ENCODE measurements at places on chromosomes 3 and 15.

- DNase-seq = no peak
These were observed 412.4 kb downstream of the RAP2B start for GRCh38 chr3:153574445-153574844.

- DNase-seq = no peak
These were observed 77.3 kb upstream of the ATP2B2 start for GRCh38 chr3:10582733-10583132.

- DNase-seq = no peak
These were observed 99.4 kb downstream of the SST start for GRCh38 chr3:187570776-187571175.

GRCh38 chr3:177764377-177764912 lies 567.2 kb upstream of the TBL1XR1 start:
- no peak for DNase-seq

DNA sequence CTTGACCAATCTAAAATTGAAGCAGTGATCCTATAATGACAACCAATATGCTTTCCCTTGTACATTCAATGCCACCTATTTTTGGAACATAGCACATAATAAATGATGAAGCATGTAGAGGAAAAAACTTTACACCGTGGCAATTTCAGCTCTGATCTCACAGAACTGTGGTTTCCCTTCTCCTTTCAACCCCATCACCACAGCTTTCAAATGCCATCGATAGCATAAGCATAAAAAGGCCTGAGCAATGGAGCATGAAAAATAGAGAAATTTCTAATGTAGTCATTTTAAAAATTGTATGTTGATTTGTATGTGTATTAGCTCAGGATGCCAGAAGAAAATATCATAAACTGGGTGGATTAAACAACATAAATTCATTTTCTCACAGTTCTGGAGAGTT lies 406.0 kb upstream of the TMCO5A start:
- no peak for DNase-seq

GRCh38 chr3:150511122-150511821 lies 35.0 kb downstream of the SERP1 start:
- no peak for DNase-seq

GRCh38 chr3:127805026-127805753 lies 17.1 kb downstream of the MGLL start:
- DNase-seq = no peak

- no peak for DNase-seq
These were observed 10.3 kb upstream of the NRROS start for GRCh38 chr3:196629228-196629627.

- no peak for DNase-seq
These were observed 53.0 kb downstream of the PIAS1 start for GRCh38 chr15:68107142-68107541.

GRCh38 chr15:77738038-77738370 lies 105.3 kb upstream of the LINGO1 start:
- DNase-seq = no peak

- no peak for DNase-seq
These were observed 58.5 kb upstream of the TRIM71 start for GRCh38 chr3:32759342-32759741.

GRCh38 chr3:9862391-9863057 lies 17.5 kb downstream of the CIDEC start:
- DNase-seq = no peak

DNA sequence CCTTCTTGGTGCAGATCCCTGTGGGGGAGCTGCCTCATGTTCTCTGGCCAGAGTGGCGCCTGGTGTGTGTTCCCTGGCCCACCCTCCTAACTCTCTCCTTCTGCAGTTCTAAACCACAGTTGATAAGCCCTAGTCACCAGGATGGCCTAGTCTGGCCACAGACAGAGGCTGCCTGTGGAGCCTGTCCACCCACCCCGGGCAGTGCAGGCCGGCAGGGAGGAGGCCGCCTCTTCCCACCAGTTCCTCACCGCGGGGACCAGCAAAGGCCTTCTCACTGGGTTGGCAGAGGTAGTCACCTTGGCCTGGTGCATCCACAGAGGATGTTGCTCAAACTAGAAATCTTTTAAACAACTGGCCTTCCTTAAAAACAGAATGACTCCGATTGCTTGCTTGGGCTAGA lies 276.4 kb upstream of the TTC14 start:
- DNase-seq = no peak

DNA sequence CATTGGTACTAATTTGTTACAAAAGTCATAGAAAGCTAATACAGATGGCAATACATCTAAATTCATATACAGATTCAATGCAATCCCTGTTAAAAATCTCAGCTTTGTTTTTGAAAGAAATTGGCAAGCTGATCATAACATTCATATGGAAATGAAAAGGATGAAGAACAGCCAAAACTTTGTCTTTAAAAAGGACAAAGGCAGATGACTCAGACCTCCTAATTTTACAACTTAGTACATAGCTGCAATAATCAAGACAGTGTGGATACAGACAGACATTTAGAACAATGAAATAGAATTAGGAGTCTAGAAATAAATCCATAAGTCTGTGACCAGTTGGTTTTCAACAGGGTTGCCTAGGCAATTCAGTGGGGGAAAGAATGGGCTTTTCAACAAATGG lies 63.3 kb downstream of the AQP9 start:
- no peak for DNase-seq

GRCh38 chr15:40633178-40633577 lies 39.1 kb downstream of the KNL1 start:
- no peak for DNase-seq

- DNase-seq = no peak
These were observed 179.1 kb downstream of the WDR72 start for GRCh38 chr15:53580366-53580765.

DNA sequence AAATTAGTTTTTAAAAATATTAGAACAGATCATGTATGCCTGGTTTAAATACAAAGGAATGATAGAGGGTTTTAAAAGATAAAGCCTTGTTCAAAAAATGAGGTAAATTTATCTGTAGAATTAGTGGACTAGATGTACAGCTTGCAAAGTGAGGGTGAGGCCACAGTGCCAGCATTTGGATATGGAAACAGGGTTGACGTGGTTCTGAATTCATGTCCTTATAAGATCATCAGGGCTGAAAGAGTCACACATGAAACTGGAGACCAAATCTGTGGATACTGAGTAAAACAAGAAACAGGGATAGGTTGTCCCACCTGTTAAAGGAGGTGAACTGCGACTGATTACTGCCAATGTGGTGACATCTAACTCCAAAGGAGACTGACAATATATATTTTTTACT lies 46.3 kb downstream of the NCK1 start:
- no peak for DNase-seq

DNA sequence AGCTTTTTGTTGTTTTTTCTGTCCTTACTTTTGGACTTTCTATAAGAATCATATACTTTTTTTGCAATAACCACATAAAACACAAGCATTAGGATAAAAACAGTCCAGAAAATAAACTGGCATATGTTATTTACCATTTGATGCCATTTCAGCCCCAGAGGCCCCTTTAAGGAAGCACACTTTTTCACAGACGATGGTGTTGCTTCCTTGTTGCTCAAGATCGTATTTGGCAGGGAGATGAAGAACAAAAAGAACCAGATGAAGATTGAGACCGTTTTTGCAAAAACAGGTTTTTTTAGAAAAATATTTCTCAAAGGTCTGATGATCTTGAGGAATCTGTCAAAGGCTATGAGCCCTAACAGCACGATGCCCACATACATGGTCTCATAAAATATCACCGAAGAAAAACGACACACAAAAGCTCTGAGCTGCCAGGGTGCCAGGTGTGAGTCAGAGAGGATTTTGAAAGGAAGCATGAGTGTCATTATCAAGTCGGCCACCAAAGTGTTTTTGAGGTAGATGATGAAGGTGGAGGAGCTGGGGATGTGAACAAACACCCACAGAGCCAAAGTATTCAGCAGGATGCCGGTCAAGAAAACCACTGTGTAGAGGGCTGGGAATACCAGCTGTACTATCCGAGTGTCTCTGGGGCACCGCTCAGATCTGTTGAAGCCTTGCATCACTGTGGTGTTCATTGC lies 902 bp downstream of the P2RY13 start:
- DNase-seq = no peak

DNA sequence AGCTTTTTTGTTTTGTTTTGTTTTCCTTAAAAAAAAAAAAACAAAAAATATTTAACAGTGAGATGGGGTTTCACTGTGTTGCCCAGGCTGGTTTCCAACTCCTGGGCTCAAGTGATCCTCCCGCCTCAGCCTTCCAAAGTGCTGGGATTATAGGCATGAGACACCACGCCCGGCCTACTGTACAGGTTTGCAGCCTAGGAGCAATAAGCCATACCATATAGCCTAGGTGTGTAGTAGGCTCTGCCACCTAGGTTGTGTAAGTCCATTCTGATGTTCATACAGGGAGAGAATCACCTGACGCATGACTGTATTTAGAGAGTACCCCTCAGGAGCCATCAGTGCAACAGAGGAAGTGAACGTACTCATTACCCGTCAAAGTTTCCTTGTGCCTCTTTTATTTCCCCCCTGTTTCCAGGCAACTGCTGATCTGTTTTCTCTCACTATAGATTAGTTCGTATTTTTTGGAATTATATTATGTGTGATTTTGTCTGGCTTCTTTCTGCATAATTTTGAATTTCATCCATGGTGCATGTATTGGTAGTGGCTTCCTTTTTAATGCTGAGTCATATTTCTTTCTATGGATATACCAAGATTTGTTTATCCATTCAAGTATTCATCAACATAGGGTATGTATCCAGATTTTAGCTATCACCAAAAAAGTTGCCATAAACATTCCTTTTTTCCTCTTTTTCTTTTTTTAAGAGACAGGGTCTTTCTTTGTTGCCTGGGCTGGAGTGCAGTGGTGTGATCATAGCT lies 9.9 kb downstream of the ACAD9 start:
- no peak for DNase-seq

DNA sequence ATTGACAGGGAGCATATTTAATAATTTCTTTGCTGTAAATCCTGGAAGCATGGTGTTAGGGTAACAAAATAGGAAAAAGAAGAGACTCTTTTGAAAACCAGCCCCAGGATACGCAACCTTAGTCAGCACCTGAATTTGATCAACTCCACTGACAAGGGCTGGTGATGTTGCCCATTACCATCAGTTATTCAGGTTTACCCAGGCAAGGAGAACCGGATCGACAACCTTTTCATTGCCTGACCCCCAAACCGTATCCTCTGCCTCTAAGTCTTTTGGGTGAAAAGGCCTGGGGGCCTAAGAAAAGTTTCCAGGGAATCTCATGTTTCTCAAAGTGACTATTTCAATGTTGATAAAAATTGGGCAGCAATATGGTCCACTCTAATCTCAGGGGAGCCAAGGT lies 313.3 kb downstream of the KBTBD8 start:
- no peak for DNase-seq

GRCh38 chr15:60850903-60851302 lies 372.0 kb upstream of the ICE2 start:
- DNase-seq = no peak

DNA sequence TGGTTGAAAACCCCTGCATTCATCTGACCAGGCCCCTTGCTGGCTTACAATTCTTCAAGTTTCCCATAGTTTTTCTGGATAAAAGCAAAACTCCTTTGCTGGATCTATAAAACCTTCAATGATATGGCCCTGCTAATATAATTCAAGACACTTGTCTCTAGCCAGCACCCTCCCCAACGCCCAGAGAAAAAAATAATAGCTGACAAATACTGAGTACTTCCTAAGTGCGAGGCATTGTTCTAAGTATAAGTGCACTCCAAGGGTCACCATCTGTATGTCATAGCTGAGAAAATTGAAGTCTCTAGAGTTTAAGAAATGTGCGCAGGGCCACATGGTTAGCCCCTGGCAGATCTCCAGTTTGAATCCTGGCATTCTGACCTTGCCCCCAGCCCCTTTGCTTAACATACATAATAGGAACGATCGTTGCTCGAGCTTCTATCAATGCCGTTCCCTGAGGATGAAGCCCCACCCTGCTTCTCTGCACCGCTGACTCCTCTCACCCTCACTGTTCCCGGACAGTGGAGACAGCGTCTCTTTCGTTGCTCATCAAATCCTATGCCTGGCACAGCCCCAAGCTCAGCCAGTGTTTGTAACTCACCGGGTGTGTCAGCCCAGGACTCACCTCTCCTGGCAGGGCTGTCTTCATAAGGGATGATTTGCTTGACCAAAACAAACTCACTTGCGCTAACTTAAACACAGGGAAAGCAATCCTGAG lies 377.1 kb upstream of the PROK2 start:
- DNase-seq = no peak

- no peak for DNase-seq
These were observed 368.2 kb downstream of the PTPRG start for GRCh38 chr3:61929617-61930016.

GRCh38 chr15:72203507-72203837 lies 5.9 kb upstream of the GRAMD2A start:
- no peak for DNase-seq

DNA sequence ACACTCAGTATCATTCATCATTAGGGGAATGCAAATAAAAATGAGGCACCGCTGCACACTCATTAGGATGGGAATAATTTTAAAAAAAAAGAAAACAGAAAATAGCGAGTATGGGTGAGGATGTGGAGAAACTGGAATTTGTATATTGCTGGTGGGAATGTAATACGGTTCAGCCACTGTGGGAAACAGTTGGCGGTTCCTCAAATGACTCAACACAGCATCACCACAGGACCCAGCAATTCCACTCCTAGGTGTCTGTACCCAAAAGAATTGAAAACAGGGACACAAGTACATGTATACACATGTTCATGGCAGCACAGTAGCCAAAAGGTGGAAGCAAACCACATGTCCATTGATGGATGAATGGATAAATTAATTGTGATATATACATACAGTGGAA lies 35.2 kb upstream of the RFTN1 start:
- no peak for DNase-seq

GRCh38 chr15:77251662-77252061 lies 168.2 kb downstream of the PEAK1 start:
- no peak for DNase-seq

- no peak for DNase-seq
These were observed 115.4 kb upstream of the RAD18 start for GRCh38 chr3:9078561-9079240.

DNA sequence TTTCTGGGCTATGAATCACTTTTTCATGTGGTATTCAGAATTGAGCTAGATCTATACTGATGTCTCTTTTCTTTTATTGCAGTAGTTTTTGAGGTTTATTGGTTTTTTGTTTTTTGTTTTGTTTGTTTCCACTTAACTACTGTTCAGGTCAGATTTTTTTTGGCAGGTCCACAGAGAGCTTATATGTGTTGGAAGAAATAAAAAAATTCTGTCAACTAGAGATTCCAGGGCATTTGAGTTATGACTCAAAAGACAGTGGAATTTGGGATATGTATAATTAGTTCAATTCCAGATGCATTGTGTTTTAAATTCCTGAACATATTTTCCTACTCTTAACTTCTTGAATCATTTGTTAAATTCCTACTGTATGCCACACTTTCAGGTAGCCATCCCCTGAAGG lies 727.2 kb downstream of the SI start:
- no peak for DNase-seq

Data from C1 segment of cervical spinal cord (tissue), 14 donors.